Endodermal cell (in vitro differentiated cells): ENCODE measurements at places on chromosomes 4 and X.

DNA sequence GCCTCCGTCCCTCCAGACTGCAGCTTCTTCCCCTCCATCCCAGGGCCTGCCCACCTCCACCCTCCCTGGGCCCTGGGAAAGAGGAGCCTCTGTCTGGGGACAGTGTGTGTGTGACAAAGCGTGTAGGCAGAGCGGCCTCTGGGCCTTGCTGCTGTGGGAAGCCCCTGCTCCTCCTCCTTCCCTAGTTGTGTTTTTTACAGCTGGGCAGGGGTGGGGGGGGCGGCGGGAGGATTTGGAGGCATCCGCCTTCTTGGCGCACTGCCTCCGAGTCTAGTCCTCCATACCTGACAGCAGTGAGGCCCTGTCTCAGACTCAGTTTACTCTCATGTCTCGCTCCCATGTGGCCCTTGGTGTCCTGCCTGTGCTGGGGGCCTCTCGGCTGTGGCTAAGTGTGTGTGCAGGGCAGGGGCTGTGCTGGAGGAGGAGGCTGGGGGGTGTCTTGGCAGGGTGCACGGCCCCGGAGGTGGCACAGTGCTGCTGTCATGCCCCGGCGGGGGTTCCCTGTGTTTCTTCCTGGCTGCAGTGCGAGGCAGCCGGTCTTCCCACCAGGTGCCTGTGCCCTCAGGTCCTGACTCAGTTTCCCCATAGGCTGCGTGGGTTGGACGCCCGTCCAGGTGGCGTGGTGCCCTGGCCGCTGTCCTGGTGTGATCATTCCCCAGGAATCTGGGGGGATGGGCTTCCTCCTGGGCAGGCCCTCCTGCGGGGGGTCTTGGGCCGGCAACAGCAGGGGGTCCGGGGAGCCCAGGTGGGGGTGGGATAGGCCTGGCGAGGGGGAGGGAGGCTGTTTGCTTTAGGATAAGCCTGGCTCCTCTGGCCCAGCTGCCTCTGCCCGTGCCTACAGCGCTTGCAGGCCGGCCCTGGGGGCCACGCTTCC, 7.0 kb downstream of the FGFRL1 start:
- no peak for DNase-seq

- no peak for DNase-seq
Measured at GRCh38 chr4:67996127-67996526, 32.8 kb upstream of the TMPRSS11A start.

DNA sequence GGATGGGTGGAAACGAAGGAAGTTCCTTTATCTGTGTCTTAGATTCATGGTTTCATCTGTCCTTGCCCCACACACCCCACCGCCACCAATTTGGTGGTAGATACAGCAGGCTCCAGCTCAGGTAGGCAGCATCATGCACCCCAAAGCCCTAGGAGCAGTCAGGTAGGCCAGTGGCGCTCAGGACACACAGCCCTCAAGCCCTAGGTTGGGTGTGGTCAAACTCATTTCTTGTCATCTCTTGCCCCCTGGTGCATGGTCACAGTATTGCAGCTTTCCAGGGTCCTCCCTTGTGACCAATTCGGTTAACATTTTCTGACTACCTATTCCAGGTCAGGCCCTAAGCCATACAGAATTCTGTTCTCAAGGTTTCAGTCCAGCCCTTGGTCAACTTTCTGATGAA, 14.5 kb upstream of the PRRG3 start:
- DNase-seq = peak; percentile 91

DNA sequence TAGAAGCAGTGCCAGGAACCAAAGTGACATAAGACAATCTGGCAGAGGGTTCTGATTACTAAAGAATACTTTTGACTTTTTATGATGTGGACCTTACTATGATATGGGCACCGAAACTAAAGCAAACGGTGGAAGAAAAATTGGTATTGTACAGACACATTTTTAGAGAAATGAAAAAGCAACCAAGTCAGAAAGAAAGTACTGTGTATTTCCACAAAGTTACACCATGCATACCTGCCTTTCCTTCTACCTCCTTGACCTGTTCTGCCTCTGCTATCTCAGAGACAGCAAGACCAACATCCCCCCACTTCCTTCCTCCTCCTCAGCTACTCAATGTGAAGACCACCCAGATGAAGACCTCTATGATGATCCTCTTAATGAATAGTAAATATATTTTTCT, 88.3 kb downstream of the HUWE1 start:
- DNase-seq = no peak

DNA sequence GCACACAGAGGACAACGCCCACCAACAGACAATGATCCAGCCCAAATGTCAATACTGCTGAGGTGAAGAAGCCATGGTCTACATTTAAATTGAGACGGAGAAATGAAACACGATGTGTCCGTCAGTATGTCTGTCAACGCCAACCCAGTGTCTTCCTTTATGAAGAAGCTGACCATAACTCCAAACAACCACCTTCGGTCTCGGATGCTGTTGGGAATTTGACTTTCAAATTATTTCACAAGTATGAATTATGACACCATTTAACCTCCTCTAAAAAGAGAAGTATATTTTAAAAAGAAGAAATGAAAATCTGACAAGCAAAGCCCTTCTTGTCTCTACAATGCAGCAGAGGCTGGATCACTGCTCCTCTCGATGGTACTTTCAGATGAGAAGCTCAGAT, 123.7 kb upstream of the MAP3K15 start:
- no peak for DNase-seq

DNA sequence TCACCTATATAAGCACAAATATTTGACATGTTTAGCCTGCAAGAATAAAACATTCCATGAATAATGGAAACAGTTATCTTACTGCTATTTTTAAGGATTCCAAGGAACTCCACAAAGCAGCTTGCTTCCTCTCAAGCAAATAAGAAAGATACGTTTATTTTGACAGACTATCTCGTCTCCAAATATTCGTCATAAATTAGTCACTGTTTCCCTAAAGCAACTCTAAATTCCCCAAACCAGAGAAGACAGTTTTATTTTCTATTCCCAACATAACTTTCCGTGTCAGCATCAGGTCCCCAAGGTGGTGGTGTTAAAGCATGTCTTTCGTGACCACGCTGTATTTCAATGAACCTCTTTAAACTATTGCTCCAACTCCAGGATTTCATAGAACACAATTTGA, 24.3 kb upstream of the DKK2 start:
- DNase-seq = no peak

- no peak for DNase-seq
Measured at GRCh38 chr4:147616849-147617172, 386 bp upstream of the TMEM184C start.

- no peak for DNase-seq
Measured at GRCh38 chr4:124431653-124432192, 280.8 kb downstream of the ANKRD50 start.

GRCh38 chrX:118074196-118074595, 42.4 kb downstream of the KLHL13 start:
- DNase-seq = no peak

GRCh38 chrX:123685232-123685631, 47.6 kb downstream of the THOC2 start:
- DNase-seq = no peak

GRCh38 chr4:52957835-52958631, 95.9 kb downstream of the RASL11B start:
- DNase-seq = no peak

- DNase-seq = no peak
Measured at GRCh38 chr4:172547724-172548123, 620.9 kb upstream of the GALNT7 start.

DNA sequence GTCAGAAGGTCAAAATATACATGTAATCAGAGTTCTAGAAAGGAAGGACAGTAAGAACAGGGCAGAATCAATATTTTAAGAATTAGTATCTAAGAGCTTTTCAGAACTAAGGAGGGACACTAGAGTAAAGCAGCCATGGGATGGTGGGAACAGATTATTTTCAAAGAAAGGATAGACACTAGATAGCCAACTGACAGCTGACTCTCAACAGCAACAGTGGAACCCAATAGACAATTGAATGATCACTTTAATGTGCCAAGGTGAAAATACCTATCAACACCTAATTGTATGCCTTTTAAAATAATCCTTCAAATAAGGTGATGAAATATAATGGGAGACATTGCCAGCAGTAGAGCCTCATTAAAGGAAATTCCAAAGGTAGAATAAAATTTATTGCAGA, 26.5 kb upstream of the CCDC160 start:
- no peak for DNase-seq

- DNase-seq = no peak
Measured at GRCh38 chr4:63717384-63717783, 691.9 kb downstream of the TECRL start.

- DNase-seq = no peak
Measured at GRCh38 chr4:80927420-80927819, 103.1 kb upstream of the BMP3 start.

DNA sequence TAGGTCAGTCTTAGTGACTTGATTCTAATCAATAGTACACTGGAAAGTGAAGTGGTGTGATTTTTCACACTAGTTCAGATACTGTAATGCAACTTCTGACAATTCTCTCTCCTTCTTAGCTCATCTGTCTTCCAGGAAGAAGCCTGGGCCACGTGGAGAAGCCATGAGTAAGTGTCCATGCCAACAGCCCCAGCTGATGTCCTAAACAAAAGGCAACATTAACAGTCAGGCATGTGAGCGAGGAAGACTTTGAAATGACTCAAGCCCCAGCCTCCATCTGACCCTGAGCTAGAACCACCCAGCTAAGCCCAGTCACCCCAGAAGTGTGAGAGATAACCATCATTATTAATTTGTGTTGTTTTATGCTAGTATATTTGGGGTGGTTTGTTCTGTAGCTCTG, 115.7 kb upstream of the MAGEB16 start:
- DNase-seq = no peak

GRCh38 chr4:40210776-40211175, 13.9 kb downstream of the RHOH start:
- no peak for DNase-seq

DNA sequence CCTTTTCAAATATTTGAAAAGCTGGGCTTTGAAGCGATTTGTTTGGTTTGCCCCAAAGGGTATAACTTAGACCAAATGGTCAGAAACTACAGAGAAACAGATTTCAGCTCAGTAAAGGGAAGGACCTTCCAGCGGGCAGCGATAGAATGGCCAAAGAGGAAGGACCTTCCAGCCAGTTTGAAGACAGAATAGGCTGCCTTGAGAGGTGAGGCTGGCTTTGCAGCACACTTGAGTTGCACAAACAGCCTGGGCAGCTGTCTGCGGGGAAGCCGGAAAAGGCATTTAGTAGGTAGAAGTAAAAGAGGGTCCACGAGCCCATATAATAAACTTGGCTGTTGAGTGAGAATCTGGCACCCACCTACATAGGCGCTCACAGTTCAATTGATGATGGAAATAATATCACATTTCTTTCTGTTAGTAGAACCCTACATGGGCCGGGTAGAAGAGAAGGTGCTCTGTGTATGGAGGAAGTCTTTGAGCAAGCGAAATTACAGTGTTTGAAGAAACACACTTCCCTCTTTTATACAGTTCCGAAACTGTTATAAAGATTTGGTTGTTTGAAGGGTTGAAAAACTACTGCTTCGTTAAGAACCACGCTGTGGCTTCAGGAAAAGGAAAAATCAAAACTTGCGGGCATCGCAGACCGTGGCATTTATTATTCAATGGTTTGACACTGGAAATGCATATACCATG, 75.0 kb upstream of the SORBS2 start:
- no peak for DNase-seq

GRCh38 chrX:29662101-29662500, 553.3 kb upstream of the MAGEB2 start:
- no peak for DNase-seq

DNA sequence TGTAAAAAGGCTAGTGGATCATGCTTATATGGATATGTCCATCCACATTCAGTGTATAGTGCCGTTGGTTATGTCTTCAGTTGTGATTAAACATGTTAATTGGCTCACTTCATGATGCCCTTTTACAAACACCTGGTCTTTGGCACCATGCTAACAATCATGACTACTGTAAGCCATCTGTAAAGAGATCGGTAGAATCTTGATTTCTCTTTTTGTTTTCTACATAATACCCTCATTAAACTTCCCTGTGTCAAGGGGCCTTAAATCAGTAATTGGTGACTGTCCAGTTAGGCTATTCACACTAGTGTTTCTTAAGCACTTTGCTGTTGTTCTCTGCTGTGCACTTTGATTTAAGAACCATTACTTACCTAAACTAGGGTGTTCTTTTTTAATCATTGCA, 475.2 kb downstream of the RPA4 start:
- no peak for DNase-seq

- peak; percentile 89 for DNase-seq
Measured at GRCh38 chrX:40098264-40099054, 701 bp upstream of the BCOR start.

DNA sequence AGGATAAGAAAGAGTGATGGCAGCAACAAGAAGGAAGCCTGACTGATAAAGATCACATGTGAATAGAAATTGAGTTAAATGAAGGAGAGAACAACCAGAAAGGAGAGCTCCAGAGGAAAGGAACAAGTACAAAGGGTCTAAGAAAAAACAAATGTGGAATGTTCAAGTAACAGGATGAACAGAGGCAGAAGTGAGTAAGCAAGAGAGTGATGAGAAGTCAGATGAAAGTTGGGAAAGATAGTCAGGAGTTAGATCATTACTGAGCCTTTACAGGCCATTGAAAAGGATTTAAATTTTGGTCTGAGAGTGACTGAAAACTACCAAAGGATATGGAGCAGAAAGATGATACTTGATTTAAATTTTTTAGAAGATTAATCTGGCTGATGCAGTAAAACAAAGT, 38.1 kb downstream of the NFXL1 start:
- DNase-seq = no peak

DNA sequence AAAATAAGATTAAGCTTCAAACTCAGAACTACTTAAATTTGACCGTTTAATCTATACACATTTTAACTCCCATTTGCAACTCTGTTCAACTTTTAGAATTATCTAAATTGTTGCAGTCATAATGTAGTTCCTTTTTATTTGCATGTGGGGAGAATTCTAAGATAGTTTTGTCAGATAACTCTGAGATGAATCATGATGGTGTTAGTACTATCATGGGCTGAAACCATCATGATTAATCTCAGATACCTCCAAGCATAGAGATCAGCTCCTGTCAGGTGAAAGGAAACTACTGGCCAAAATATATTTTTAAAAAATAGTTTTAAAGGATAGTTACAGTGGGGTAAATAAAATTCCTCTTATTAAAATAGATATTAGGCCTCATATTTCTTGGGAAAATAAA, 39.0 kb downstream of the FBXO8 start:
- no peak for DNase-seq

GRCh38 chr4:138406876-138407275, 164.7 kb upstream of the SLC7A11 start:
- no peak for DNase-seq

DNA sequence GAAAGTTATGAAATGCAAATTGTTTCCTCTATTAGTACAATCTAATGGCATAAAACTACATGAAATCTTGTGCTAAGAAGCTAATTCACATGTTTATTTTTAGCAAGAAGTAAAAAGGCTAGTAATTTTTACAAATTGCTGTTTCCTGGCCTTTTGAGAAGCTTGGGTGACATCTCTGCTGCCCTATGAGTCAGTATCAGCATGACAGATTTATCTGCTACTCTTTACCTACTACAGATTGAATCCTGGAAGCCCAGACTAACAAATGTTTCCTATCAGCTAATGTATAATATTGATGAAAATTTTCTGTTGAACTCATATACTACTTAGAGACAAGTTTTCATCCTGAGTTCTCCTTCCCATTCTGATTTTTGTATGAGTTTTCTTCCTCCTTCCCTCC, 232.4 kb downstream of the DCTD start:
- no peak for DNase-seq
